ENCODE measurements at places on chromosomes 2 and 18.

- no peak for DNase-seq
Observed at GRCh38 chr2:140529706-140530105, 1601.1 kb downstream of the LRP1B start.

GRCh38 chr18:10002280-10002679 is 88.5 kb downstream of the VAPA start:
- no peak for DNase-seq

GRCh38 chr2:96404446-96405373 is 69.1 kb downstream of the NCAPH start:
- DNase-seq, result no peak

DNA sequence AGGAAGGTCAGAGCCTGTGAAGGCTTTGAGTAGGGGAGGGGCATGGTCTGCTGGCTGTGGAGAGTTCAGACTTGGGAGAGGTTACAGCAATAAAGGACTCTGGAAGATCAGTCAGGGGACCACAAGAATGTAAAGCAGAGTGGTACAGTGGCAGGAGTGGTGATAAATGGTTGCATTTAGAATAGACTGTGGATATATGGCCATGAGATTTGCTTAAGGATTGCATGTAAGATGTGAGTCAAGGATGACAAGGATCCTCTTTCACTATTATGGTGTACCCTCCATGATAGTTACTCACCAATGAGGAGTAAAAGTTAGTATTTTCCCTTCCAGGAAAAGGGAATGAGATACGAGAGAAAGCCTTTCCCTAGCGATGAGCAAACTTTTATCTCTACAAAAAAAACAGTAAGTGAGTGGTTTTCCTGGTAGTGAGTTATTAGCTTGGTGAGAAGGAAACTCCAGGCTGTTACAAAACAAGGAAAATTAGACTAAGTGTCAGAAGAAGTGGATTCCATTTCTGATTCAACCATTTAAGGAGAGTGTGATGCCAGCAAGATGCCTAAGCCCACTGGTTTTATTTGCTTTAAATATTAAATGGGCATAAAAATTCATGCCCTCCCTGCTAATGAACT is 818.0 kb upstream of the ACVR2A start:
- DNase-seq, result peak; percentile 68

- DNase-seq, result no peak
Observed at GRCh38 chr18:66439670-66440069, 164.2 kb downstream of the CDH19 start.

DNA sequence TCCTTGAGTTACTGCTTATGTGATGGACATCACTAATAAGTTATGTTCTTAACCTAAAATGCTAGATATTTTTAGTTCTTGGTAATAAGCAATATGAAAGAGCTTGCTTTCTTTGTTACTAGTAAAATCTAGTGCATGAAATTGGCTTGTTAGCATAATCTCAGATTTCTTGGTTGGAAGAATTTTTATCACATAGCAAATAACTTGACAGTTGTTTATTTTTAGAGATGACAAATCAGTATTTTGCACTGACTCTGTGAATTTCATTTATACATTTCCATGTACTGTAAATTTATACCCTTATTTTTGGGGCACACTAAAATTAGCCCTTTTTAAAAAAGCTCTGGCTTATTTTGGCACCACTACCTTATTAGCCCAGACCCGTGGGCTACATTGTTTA is 45.6 kb downstream of the LCLAT1 start:
- DNase-seq, result no peak

DNA sequence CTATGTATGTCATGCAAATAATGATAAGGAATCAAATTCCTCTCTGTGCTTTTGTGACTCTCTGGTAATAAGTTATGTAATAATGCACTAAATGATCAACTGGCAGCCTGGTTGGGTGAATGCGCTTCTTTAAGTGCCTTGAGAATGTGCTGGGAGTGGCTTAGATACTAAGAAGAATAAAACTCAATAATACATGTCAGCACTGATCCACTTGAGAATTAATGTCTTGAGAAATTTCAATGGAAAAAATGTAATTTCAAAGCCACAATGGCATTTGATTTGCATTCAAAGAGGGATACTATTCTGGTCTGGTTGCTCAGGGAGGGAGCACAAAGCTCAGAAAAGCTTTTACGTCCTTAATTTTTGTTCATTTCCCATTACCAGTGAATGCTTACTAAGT is 137.7 kb upstream of the MMADHC start:
- DNase-seq, result no peak

GRCh38 chr18:74819433-74820059 is 221.9 kb downstream of the ZNF407 start:
- DNase-seq, result no peak

GRCh38 chr2:112821142-112821541 is 15.4 kb downstream of the IL1B start:
- DNase-seq, result no peak

DNA sequence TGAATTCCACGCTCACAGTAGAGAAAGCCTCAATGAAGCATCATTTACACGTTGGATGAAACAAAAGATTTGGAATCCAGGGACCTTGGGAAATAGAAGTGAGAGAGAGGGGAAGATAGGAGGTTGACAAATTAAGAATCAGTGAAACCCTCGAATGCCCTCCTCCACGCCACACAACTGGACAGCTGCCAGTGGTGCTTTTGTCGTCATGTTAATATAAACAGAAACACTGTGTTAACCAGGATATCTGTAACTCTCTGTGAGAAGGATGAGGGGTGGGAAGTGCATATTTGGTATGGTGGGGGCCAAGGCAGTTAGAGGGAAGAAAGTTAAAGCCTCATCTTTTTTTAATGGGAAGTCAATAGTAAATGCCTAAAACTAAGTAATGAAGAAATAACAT is 108.7 kb downstream of the GFPT1 start:
- DNase-seq, result no peak

GRCh38 chr2:174595891-174596397 is 1.7 kb downstream of the WIPF1 start:
- no peak for DNase-seq

- no peak for DNase-seq
Observed at GRCh38 chr2:14827226-14828023, 194.9 kb downstream of the LRATD1 start.

DNA sequence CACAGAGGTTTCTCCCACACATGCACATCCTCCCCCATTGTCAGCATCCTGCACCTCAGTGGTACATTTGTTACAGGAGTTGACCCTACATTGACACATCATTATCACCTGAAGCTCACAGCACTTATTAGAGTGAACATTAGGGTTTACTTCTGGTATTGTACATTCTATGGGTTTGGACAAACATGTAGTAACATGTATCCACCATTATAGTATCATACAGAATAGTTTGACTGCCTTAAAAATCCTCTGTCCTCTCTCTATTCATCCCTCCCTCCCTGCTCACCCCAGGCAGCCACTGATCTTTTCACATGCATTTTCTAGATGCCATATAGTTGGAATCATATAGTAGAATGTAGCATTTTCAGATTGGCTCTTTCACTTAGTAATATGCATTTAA is 53.5 kb downstream of the NXPH2 start:
- DNase-seq, result no peak

GRCh38 chr2:200415455-200415854 is 94.4 kb downstream of the KCTD18 start:
- no peak for DNase-seq

DNA sequence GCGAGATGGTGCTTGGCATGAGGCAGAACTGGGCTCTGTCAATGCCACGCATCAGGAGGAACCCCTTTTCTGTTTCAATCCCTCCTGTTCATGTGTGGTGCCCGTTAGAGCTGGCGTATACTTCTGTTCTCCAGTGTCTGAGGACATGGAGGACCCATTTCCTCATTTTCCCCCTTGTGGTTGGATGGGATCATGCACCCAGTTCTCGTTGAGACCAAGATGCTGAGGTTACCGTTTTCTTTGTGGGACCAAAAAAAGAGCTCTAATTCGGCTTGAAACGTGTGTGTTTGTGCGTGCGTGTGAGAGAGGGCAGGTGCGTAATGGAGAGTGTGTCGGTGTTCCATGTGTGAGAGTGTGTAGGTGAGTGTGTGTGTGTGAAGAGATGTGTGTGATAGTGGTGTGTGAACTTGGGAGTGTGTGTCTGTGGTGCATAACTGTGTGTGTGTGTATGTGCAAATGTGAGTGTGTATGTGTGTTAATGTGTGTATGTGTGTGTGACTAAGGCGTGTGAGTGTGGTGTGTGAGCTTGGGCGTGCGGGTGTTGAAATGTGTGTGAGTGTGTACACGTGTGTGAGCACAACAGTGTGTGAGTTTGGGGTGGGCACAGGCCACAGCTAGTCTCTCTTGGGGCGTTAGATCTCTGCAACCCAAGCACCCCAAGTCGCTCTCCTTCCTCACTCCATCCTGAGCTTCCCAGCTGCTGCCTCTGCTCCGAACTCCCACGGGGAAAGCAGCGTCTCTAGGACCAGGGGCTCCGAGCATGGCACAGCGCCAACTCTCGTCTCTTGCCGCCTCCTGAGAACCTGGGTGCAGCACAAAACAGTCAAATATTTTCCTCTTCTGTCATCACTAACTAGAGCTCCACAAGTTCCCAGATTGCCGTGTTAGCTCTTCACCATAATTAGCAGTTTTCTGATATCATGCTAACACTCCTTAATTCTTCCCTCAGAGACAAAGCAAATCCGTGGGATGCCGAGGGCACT is 75.8 kb downstream of the LONRF2 start:
- DNase-seq, result no peak

- DNase-seq, result no peak
Observed at GRCh38 chr2:148982282-148982681, 56.2 kb upstream of the LYPD6B start.

DNA sequence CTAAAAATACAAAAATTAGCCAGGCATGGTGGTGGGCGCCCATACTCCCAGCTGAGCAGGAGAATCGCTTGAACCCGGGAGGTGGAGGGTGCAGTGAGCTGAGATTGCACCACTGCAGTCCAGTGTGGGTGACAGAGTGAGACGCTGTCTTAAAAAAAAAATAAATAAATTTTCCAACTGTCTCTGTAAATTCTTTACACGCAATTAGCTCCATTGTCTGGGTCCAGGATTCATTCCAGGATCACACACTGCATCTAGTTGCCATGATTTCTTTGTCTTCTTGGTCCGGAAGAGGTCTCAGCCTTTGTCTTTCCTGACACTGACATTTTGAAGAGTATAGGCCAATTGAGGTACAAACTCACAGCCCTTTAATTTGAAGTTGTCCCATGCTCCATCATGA is 167.6 kb upstream of the NYAP2 start:
- DNase-seq, result no peak

All from fibroblast of skin of left quadriceps (primary cell).